RKO (cell line): ENCODE measurements at places on chromosomes 16 and 17.

GRCh38 chr17:49585422-49586027 is 9.9 kb downstream of the NXPH3 start:
- peak; percentile 39 for DNase-seq

DNA sequence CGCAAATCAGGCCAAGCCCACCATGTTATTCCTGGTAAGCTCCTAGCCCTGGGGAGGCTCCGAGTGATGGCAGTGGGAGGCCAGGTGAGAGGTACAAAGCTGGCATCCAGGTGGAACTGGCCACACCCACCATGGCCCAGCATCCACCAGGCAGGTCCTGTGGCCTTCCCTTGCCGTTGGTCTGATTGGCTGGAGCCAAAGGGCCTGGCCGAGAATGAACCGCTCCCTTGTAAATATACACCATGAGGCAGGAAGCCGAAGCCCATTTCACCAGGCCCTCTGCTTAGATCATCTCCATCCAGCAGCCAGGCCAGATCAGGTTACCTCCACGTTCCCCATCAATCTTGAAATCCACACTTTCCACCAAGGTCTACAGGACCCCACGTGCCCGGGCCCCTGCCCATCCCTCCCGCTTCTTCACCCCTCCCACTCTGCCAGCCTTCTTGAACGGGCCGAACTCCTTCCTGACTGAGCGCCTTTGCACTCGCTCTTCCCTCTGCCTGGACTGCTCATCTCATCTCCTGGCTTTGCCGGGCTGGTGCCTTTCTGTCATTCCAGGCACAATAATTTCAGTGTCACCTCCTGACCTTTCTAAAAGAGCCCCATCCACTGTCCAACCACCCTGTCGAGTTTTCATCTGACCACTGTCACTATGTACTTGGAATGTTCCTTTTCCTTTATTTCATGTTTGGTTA is 5.8 kb downstream of the SOCS1 start:
- no peak for DNase-seq

DNA sequence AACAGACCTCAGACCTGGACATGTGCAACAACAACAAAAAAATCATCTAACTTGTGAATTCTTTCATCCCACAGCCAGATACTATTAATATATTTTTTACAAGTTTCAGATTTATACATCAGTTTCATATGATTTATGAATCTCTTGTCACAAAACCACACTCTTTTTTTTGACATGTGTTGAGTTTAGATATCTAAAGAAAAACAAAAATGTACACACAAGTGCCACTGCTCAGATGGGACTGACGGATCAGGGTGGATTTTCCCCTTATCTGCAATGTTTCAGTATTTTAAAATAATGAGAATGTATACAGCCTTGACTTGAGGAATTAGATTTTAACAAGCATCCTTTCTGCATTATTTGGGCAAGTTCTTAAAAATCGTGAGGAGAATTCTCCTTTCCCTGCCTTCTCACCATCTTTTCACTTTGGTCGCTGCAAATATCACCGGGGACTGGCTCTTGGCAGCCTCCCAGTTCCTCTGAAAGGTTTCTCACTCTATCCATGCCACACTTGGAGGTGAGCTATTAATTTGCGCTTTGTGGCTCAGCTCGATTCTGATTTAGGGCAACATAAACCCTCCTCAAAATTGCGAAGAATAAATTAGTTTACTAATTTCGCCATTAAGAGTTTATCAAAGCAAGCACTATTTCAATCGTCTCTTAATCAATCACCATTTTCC is 225.7 kb downstream of the XYLT1 start:
- no peak for DNase-seq

- peak; percentile 98 for DNase-seq
Measured at GRCh38 chr16:29943846-29944799, 17.8 kb upstream of the TMEM219 start.
